ENCODE measurements at places on chromosomes 12 and 14. TPM values are rescaled to one million over a fixed set of nuclear protein-coding genes. Genes with fewer than 3 reads are reported as not detected.

DNA sequence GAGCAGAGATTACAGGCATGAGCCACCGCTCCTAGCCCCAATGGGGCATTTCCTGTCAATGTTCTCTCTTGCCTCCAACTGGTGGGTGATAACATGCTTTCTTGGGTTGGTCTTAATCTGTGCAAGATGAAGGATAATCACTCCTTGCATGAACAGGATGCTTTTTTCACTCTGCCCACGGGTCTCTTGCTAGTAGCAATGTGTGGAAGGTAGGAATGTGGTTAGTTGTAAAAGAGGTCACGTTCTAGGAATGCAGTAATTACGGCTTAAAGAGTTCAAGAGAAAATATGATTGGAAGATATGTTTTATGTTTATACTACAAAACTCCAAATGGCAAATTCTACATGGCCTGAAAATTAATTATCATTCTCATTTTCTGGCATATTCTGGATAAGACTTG lies 10.5 kb downstream of the RNASE10 start:
- DNase-seq = no peak

GRCh38 chr14:54796961-54797360 lies 105.7 kb downstream of the GCH1 start:
- DNase-seq = no peak

- DNase-seq = no peak
Measured at GRCh38 chr12:52033446-52034140, 17.6 kb upstream of the NR4A1 start.

DNA sequence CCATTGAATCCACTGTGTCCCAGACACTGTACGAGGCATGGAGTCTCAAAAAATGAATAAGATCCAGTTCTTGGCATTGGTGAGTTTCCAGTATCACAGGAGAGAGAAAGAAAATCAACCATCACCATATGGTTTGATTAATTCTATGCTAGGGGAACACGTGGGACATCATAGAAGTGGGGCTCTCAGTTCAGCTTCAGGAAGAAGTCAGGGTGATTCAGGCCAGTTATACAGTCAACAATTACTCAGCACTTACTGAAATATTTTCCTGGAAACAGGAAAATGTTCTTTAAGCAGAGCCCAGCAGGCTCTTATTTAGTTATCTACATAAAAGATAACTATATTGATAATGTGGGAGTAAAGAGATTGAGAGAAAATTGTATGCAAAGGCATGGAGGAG lies 407.2 kb downstream of the NOVA1 start:
- no peak for DNase-seq

DNA sequence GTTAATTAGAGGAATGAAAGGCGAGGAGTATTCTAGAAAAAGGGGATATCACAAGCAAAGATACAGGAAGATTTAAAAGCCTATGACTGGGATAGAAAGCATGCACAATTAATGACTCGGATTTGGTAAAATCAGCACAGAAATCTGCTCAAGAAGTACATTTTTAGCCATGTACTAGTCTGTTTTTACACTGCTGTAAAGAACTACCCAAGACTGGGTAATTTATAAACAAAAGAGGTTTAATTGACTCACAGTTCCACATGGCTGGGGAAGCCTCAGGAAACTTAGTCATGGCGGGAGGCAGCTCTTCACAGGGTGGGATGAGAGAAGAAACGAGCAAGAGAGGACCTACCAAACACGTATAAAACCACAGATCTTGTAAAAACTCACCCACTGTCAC lies 716.3 kb upstream of the MDGA2 start:
- no peak for DNase-seq

DNA sequence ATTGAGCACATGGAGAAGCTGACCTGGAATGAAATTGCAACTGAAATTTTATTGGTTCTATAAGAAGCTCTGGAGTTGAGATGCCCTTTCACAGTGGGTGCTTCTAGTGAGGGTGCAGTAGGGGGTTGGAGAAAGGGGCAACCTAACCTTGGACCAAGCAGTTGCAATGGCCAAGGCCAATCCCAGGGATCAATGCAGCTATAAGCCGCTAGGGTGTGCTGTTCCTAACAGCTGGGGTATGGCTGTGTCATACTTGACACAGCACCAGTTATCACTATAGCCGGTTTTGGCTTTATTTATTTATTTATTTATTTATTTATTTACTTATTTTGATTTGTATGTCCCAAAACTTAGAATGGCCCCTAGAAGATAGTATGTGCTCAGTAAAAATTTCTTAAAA lies 505.9 kb downstream of the FLRT2 start:
- no peak for DNase-seq

DNA sequence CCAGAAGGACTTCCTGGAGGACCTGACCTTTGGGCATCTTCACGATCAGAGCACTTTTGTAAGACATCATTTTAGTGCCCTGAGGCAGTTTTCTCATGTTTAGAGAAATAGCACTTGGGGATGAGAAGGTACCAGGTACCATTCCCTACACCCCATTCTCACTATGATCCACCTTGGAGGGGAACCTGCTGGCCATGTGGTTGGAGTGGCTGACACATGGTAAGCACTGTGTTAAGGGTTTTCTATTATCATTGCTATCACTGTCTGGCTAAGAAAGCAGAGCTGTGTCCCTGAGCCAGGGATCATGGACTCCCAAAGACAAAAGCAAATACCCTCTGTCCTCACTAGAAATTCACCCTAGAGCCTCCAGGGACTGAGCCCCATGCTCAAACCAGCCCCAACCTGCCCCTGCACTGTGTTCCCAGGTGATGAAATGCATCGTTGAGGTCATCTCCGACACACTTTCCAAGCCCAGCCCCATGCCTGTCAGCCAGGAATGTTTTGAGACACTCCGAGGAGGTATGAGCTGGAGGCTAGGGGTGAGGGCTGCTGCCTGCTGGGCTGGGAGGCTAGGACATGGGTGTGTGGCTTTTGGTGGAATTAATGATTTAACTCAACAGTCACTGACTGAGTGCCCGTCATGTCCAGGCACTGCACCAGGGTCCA lies 3.4 kb downstream of the CHGA start:
- DNase-seq = no peak

DNA sequence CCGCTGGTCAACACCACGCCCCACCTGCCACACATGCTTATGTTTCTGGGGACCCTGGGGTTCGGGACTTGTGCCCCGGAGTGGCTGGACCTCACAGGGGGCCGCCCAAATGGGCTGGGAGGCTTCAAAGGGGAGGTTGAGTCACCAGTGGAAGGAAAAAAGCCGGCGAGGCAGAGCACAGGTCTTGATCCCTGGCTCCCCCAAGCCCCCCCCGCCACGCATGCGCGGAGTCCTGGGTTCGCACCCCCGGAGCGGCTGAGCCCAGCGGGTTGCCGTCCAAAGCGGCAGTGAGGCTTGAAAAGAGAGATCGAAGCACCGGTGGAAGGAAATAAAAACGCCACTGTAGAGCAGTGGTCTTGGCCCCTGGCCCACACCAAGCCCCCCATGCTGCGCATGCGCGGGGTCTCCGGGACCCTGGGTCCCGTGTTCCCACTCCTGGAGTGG lies 313.5 kb downstream of the ALG10 start:
- no peak for DNase-seq

DNA sequence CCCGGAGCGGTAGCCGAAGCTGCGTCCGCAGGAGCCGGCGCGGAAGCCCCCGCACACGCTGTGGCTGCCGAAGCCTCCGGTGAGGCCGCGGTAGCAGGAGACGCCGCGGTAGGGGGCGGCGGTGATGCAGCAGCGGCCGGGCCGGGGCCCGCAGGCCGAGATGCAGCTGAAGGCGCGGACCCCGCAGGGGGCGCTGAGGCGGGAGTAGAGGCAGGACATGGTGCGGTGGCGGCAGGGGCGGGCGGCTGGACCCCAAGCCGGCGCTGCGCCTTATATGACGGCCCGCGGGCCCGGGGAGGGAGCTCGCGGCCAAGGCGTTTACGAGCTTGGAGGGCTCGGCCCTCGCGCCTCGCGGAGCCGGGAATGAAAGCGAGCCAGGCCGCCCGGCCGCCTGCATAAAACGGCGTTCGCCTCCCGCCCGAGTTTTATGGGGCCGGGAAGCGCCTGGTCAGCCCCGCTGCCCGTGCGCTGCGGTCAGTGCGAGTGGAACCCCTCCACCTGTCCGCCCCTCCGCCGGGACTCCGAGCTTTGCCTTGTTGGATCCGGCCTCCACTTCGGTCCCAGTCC lies 16.0 kb upstream of the KRT86 start:
- no peak for DNase-seq

- DNase-seq = no peak
Measured at GRCh38 chr12:85280984-85281630, 1.1 kb downstream of the ALX1 start.

- DNase-seq = no peak
Measured at GRCh38 chr12:7205091-7205490, 15.6 kb downstream of the PEX5 start.

Gene KRT6C
- not detected for total RNA-seq

Gene STON2
- not detected for total RNA-seq

Gene EDDM3A
- total RNA-seq = not detected

Gene FAM186B
- total RNA-seq = 0.18 TPM

Gene PLCZ1
- not detected for total RNA-seq

Gene KIF5A
- total RNA-seq = 0.99 TPM

Data from activated CD8-positive, alpha-beta T cell treated with anti-CD3 and anti-CD28 coated beads, Interleukin-2, amount 10 ng/mL, durations not matched to agents 7 days and 5 days (primary cell).